Stimulated activated CD4-positive, alpha-beta T cell treated with anti-CD3 and anti-CD28 coated beads, Interleukin-12 subunit alpha, Interleukin-12 subunit beta, amount 100 ng/mL, for 4 hours (primary cell): ENCODE measurements at places on chromosomes 13 and 19.

DNA sequence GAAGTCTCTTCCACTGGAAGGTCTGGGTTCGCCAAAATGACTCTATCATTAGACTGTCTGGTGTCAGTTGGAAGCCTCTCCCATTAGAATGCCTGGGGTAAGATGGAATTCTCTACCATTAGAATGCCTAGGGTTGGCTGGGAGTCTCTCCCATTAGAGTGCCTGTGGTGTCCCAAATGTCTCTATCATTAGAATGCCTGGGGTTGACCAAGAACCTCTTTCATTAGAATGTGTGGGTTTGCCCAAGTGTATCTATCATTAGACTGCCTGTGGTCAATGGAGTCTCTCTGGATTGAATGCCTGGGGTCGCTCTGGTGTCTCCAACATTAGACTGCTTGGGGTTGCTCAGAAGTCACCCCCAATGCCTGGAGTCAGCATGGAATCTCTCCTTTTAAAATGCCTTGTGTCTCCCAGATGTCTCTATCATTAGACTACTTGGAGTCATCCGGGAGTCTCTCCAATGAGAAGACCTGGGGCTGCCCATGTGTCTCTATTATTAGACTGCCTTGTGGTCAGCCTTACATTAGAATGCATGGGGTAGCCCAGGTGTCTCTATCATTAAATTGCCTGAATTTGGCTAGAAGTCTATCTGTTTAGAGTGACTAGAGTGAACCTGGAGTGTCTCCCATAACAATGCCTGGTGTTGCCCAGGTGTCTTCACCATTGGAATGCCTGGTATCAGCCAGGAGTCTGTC is 1518.4 kb downstream of the UQCRFS1 start:
- no peak for DNase-seq

GRCh38 chr13:105008604-105009003 is 1526.9 kb downstream of the EFNB2 start:
- DNase-seq, result no peak

GRCh38 chr19:23460656-23461055 is 65.4 kb upstream of the ZNF91 start:
- no peak for DNase-seq

DNA sequence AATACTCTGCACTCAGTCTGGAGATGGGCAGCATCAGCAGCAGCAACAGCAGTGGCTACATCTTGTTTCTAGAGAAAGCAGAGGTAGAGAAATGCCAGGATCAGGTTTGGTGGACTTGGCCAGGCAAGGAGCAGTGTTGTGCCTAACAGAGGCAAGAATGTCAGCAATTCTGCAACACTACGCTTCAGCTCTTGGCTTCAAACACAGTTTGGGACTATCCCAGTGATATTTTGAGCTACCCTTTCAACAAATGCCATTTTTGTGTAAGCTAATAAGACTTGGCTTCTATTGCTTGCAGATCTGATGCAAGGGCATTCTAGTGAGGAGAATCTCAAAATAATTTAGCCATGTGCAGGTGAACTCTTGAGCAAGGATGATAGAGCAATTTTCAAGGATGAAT is 271.3 kb downstream of the PCDH20 start:
- DNase-seq, result no peak

GRCh38 chr13:91066745-91067144 is 280.7 kb upstream of the MIR17HG start:
- no peak for DNase-seq

GRCh38 chr19:678791-679388 is 2.7 kb downstream of the FSTL3 start:
- no peak for DNase-seq
